ENCODE measurements at places on chromosomes 6 and 20.

DNA sequence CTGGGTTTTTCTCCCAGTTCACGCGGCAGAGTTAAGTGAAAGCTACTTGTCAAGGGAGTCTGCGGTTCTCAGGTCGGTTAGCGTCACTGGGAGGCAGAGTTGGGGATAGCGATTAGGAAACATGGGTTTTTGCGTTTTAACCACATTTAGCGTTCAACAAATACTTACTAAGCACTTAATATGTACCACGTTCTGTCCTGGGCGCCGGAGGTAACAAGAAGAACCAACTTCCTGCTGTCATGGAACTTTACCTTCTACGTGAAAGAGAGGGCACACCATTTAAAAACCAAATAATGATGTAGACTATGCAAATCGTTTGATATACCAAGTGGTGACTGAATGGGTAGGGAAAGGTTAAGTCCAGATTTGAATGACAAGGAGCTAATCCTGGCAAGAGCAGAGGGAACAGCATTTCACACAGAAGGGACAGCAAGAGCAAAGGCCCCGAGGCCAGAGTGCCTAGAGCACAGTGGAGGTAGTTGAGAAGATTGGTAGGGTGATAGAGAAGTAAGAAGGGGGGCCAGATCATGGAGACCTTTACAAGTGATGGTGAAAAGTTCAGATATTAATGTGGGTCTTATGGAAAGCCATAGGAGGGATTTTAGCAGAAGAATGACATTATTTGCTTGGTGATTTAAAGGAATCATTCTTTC lies 744 bp downstream of the RIOK1 start:
- no peak for DNase-seq

GRCh38 chr6:5506149-5506548 lies 244.8 kb downstream of the FARS2 start:
- no peak for DNase-seq

DNA sequence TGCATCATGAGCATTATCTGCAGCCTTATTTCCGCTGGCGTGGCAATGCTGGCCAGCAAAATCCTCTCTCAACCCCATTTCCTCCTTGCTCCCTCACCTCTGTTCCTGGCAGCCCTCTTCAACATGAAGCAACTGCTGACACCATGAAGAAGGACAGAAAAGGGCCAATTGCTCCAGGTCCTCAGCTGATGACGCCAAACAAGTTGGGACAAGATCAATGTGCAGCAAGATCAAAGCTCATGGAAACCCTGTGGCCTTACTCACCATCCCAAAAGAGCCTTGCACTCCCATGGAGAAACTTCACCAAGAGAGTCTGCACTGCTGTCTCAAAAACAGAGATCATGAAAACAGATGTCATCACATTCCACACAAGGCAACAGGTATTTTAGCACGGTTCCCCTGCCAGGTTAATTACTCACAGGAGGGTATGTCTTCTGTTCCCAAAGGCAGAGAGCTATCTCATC lies 7.4 kb downstream of the GFOD1 start:
- no peak for DNase-seq

GRCh38 chr6:170297576-170298330 lies 6.9 kb upstream of the DLL1 start:
- DNase-seq: no peak

- DNase-seq: peak; percentile 27
Measured at GRCh38 chr20:4592316-4593148, 129.2 kb upstream of the PRND start.
